Activated naive CD8-positive, alpha-beta T cell treated with anti-CD3 and anti-CD28 coated beads for 36 hours (primary cell): ENCODE measurements at places on chromosomes 6 and 20. TPM values are rescaled to one million over a fixed set of nuclear protein-coding genes. Genes with fewer than 3 reads are reported as not detected.

DNA sequence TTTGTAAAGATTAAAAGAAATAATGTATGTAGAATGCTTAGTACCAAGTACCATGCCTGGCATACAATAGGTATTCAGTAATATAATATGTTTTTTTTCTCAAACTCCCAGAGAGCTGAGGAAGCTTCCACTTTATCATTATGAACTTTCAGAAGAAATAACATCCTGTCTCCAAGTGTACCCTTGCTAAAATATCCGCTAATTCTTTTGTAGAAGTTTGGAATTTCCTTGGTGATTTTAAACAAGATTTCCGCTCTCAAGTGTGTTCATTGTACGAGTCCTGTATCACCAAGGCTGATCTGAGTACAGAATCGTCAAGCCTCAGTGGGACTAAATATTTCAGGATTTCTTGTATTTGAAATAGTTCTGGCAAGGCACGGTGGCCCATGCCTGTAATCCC is 16.1 kb upstream of the RNF144B start:
- no peak for DNase-seq

DNA sequence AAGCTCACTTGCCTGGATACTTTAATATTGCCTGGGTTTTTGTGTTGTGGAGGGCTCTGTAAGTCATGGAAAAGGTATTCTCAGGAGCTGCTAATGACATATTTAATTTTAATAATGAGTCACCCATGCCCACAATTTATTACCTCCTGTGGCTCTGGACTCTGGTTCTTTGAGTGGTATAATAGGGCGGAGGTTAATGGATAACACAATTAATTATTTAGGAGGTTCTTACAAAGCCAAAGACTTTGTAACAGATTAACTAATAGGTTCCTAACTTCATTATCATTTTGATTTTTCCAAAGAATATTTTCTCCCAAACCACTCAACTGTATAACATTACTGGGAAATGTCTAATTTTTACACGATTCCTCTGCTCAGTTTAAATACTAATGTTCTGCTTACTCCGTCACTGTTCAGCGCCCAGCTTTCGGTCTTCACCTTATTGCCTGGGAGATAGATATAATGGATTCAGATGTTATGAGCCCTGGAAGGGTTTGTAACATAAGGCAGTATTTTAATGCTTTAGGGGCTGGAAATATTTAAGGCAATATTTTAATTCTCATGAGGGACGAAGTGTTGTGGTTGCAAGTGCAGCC is 29.4 kb downstream of the PHACTR3 start:
- DNase-seq = no peak

Gene RALGAPB
- total RNA-seq = 25.6 TPM

DNA sequence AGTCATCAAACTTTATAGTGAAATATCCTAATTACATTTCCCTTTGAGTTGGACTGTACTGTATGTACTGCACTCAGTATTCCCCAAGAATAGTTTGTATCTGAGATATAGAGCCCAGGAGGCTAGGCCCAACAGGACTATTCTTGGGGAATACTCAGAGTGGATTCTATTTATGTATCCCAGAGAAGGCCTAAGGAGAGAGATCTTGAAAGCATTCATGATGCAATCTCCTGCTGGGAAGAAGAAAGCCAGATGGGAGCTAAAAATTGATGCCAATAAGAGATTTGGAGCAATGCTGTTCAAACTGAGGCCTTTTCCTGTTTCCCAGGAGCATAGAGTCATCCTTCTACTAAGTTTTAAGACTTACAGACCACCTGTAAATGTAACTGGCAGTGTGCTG is 452.1 kb upstream of the PLCB4 start:
- DNase-seq = no peak

Gene CST5
- total RNA-seq = not detected

DNA sequence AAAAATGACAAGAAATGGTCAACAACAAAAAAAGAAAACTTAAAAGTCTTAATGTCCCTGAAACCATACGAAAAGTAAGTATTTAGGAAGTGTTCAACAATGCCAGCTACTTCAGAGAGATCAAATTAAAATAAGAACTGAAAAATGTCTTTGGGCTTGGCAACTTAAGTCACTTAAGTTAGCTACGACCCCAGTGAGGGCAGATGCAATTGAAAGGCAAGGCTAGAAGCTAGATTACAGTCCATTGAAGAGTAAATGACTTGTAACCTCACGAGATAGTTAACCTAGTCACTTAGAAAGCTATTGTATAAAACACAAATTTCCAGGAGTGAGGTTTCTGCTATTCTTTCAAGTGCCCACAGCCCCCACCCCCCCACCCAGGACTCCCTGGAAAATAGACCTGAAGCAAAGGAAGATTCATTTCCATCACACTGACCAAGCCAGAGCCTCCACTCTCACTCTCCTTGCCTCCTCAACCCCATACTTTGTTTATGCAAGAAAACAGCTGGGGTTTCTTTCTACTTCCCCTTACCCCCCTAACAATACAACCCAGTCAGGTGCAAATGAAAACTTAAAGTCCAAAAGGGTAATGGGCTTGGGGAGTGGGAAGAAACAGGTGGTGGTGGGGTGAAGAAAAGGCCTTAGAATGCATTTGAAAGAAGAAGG is 14.6 kb downstream of the RTN4IP1 start:
- no peak for DNase-seq

DNA sequence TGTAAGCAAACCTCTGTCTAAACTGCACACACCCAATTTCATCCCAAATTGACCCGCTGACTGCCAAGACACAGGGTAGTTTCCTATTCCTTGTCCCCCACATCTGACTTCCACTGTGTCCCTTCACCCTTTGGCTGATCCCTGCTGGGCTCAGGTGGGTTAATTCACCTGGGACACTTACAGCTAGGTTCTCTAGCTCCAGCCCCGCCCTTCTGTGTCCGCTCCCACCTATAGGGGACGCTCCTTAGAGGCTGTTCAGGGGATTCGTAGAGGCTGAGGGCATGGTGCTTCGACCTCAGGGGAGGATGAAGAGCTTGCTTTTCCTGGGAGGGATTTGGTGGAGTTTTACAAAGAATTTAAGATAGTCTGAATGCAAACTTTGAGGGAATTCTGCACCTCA is 4.0 kb upstream of the CD93 start:
- no peak for DNase-seq

Gene MTHFD1L
- total RNA-seq = 155 TPM

Gene HUS1B
- 0.84 TPM for total RNA-seq

Gene ABT1
- 45.8 TPM for total RNA-seq

DNA sequence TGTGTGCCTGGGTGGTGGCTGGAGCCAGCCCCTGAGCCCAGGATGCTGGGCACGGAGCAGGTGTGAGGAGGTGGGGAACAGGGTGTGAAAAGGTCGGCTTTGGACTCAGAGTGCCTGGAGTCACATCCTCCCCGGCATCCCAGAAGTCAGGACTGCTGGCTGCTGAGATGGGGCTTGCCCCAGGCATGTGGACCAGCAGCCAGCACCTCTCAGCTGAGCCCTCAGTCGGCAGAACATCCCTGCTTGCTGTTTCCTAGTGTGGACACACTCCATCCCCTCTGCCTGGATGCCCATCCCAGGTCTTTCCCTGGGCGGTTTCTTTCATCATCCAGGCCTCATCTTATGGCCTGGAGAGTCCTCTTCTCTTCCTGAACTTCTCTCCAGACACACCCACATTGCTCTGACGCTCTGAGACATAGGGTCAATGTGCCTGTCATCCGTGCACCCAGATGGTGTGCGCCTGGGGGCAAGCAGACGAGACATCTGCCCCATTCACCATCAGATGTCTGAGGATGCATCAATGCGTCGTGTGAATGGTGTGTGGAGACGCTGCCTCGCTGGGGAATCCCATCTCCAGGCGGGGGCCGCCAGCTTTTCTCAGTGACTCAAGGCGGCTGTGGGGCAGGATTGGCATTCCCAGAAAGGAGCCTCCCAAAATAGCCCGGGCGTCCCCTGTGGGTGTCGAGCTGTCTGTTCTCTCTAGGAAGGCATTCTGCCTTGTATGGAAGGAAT is 104.2 kb downstream of the SYCP2 start:
- no peak for DNase-seq

- no peak for DNase-seq
These were observed 37.1 kb downstream of the OTOR start for GRCh38 chr20:16785226-16785625.

- no peak for DNase-seq
These were observed 201.4 kb downstream of the ARHGAP18 start for GRCh38 chr6:129508477-129509145.

- DNase-seq = peak; percentile 70
These were observed 44.9 kb upstream of the ID1 start for GRCh38 chr20:31560094-31560745.

- no peak for DNase-seq
These were observed 156.3 kb downstream of the ARID1B start for GRCh38 chr6:156933201-156934068.

DNA sequence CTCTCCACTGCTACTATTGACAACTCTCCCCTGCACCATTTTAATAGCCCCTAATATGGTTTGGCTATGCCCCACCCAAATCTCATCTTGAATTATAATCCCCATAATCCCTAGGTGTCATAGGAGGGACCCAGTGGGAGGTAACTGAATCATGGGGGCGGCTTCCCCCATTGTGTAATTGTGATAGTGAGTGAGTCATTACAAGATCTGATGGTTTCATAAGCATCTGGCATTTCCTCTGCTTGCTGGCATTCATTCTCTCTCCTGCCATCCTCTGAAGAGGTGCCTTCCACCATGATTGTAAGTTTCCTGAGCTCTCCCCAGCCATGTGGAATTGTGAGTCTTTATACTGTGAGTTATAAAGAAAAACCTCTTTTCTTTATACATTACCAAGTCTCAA is 74.1 kb upstream of the TCF21 start:
- no peak for DNase-seq

- DNase-seq = no peak
These were observed 793 bp upstream of the FAM50B start for GRCh38 chr6:3848380-3848779.

DNA sequence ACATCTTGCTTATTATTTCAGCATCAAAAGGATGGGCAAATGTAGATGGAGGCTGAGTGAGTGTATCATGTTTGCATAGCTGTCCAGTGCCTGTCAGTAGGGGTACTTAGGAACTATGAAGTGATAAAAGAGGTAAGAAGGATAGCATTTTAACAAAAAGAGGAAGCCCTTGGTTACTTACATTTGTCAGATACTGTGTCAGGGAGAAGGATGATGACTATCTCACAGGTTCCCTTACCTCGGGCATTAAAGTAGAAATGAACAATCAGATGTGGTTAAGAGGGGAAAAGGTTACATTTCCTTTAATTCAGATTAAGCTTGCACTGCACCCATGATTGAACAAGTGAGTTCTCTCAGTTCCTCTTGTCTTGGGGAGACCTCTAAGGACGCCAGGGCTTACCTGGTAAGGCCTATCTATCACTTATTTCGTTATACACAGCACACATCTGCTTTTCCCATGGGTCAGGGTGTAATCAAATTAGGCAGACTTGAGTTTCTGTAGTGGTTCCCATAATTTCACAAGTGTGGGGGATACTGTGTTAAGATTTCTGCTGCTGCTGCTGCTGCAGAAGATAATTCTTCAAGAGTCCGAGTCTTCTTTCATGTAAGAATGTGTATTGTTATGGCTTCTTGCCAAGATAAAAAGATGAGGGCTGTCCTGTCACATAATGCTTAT is 4.5 kb downstream of the FOXO3 start:
- DNase-seq = no peak
